ENCODE measurements at places on chromosomes 13 and 19.

GRCh38 chr19:32988724-32989123 lies 16.7 kb downstream of the FAAP24 start:
- no peak for DNase-seq

DNA sequence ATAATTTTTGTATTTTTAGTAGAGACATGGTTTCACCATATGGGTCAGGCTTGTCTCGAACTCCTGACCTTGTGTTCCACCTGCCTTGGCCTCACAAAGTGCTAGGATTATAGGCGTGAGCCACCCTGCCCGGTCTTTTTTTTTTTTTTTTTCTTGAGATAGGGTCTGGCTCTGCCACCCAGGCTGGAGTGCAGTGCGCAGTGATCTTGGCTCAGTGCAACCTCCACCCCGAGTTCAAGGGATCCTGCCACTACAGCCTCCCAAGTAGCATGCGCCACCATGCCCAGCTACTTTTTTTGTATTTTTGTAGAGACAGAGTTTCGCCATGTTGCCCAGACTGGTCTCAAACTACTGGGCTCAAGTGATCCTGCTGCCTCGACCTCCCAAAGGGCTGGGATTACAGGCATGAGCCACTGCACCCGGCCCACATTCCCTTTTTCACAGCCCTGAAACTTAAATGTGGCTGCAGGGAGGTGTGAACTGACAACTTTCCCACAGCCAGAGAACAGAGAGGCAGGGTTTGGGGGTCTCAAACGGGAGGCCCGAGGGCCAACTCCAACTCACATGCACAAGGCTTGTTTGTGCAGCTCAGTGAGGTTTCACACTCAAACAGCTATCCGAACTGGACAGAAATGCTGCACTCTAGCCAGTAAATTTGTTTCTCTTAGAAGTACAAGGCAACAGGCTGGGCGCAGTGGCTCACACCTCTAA lies 4.4 kb upstream of the S1PR5 start:
- DNase-seq = no peak

DNA sequence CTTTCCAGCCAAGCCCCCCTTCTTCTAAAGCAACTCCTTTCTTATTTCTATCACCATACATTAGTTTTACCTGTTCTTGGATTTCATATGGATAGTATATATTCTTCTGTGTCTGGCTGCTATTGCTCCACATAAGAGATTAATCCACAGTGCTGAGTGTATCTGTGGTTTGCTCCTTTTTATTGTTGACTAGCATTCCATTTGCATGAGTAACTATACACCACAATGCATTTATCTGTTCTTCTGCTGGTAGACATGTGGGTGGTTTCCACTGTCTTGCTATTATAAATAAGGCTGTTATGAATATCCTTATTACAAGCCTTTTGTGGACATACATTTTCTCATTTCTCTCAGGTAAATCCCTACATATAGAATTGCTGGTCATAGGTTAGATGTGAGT lies 138.2 kb downstream of the SLC7A1 start:
- no peak for DNase-seq

- peak; percentile 59 for DNase-seq
These were observed 58.2 kb downstream of the SACS start for GRCh38 chr13:23375001-23375971.

DNA sequence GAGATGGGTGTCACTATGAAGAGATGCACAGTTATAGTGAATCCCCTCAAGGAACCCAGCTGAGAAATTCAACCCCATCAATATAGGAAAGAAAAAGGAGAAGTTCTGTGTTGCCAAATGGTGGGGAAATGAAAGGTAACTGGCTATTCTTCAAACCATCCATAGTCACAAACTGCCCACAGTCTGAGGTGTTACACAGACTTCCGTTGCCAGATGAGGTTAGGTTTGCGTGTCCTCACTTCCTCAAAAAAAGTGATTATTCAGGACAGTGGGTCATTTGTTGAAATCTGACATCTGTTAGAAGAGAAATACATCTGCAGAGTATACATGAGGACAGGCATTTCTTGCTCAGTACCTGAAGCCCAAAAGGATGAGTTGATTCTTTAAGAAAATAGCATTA lies 9.0 kb downstream of the SIGLEC5 start:
- no peak for DNase-seq

DNA sequence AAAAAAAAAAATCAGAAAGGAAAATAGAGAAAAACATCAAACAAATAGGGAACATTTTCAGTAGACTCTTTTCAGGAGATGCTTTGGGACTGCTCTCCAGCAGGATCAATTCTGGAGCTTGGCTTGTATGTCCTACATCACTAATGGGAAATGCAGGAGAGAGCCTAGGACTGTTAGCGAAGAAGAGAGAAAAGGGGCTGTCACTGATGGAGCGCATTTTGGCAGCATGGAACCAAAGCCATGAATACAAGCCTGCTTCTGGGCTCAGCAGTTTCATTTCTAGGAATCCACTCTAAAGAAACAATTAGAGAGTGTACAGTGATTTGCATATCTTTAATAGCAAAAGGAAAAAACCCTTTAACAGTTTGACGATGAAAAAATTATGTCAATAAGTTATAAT lies 203.9 kb downstream of the NUFIP1 start:
- no peak for DNase-seq

DNA sequence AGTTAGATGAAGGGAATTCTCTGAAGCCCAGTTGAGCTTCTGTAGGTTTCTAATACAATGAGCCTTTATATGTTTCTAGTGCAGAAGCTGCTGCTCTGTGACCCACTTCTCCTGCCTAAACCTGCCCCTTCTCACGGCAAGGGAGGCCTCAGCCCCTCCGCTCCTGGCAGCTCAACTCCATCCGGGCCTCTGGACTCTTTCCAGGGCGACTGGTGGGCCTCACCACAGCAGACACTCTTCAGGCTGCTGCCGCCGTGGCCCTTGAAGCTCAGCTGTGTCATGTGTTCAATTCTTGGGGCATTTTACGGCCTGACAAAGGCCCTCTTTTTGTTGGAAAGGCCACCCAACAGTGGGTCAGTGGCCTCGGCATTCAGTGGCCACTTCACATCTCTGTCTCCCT lies 10.0 kb upstream of the C19orf33 start:
- no peak for DNase-seq

- DNase-seq = peak; percentile 18
These were observed 13.7 kb downstream of the PVR start for GRCh38 chr19:44657211-44657921.

GRCh38 chr13:101695870-101696516 lies 243.5 kb downstream of the ITGBL1 start:
- DNase-seq = no peak

- DNase-seq = no peak
These were observed 9.6 kb upstream of the ZC3H13 start for GRCh38 chr13:46062185-46062584.

GRCh38 chr13:38405216-38405615 lies 55.6 kb downstream of the UFM1 start:
- DNase-seq = no peak

- no peak for DNase-seq
These were observed 603.0 kb downstream of the UQCRFS1 start for GRCh38 chr19:28609944-28610343.

DNA sequence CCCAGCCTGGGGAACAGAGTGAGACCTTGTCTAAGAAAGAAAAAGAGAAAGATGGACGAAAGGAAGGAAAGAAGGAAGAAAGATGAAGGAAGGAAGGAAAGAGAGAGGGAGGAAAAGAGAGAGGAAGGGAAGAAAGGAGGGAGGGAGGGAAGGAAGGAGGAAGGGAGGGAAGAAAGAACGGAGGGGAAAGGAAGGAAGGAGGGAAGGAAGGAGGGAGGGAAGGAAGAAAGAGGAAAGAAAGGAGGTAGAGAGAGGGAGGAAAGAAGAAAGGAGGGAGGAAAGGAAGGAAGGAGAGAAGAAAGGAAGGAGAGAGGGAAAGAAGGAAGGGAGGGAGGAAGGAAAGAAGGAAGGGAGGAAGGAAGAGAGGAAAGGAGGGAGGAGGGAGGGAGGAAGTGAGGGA lies 20.9 kb downstream of the CABP5 start:
- DNase-seq = no peak

DNA sequence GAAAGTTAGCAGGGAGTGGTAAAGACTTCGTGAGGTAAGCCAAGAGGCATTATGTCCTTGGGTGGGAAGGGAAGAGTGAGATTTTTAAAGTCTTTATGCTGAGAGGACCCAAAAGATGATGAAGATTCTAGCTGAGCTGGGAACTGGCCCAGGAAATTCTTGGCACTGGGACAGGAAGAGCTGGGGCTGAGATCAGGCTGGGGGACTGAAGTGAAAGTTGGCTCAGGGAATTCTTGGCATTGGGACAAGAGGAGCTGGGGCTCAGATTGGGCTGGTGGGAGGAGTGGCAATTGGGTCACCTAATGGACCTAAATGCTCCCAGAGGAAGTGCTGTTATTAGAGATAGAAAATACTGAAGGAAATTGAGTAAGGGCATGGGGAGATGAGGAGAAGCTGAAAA lies 8.8 kb downstream of the SCEL start:
- peak; percentile 10 for DNase-seq

GRCh38 chr19:50859849-50860248 lies 5.1 kb downstream of the KLK3 start:
- no peak for DNase-seq

DNA sequence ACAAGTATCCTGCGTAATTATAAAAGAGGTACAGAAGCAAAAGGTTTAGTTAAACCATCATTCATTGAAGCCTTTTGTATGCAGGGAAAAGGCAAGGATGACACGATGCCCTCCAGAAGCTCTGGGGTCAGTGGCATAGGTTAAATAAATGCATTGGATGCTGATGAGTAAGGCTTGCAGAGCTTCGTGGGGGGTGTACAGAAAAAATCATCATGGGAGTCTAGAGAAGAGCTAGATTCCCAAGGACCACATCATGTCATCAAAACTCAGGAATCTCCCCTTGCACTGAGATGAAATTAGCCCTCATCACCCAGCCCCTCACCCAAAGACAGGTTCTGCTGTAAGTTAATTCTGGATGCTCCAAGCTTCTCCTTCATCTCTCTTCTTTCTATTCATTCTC lies 8.3 kb downstream of the FPR1 start:
- DNase-seq = no peak
